Type B pancreatic cell (in vitro differentiated cells): ENCODE measurements at places on chromosomes 1 and 21. TPM values are rescaled to one million over a fixed set of nuclear protein-coding genes. Genes with fewer than 3 reads are reported as not detected.

The SLC9C2 gene
- total RNA-seq, result 0.60 TPM in 1 of 2 replicates, not detected in the other

DNA sequence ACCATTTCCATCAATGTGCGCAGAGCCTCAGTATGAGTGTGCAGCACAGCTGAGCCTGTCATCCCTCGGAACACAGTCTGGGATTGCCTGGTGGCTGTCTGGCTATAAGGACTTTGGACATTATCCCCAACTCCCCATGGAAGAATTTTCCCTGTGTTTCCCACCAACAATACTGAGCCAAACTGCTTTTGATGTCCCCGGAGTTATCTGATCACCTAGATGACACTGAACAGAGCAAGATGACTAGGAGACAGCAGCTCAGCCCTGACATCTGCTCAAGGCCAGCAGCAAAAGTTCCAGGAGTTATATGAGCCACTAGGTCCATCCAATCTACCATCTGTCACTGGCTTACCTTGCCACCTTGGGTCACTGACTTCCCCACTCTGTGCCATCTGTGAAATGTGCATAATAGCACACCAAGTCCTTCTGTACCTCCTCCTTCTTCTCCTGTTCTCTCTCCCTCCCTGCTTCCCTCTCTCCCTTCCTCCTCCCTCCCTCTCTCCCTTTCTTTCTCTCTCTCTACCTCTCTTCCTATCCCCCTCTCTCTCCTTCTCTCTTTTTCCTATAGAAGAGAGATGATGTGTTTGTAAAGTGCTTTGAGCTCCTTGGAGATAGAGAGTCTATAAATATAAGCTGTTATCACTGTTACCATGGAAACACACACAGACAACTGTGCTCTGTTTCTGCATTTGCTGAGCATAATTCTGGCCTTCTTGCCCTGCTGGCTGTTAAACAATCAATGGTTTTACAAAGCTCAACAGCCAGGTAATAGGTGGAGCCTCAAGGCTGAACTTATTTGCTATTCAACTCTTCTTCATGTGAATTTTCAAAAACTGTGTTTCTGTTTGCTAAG, 19.7 kb upstream of the ATP1B1 start:
- no peaks in the 10 kb centered on the region for H3K36me3 ChIP-seq
- H3K27me3 ChIP-seq, result no peaks in the 10 kb centered on the region
- no peak for DNase-seq
- H3K4me1 ChIP-seq, result peaks cover 9% of the 10 kb centered on the region
- H3K4me3 ChIP-seq, result no peak overlapping the region

GRCh38 chr21:31396399-31396798, 52.3 kb upstream of the TIAM1 start:
- H3K36me3 ChIP-seq, result no peaks in the 10 kb centered on the region
- H3K4me3 ChIP-seq, result no peak overlapping the region
- H3K27ac ChIP-seq, result no peak overlapping the region
- no peak for DNase-seq
- peaks cover 40% of the 10 kb centered on the region for H3K4me1 ChIP-seq
- no peaks in the 10 kb centered on the region for H3K27me3 ChIP-seq

DNA sequence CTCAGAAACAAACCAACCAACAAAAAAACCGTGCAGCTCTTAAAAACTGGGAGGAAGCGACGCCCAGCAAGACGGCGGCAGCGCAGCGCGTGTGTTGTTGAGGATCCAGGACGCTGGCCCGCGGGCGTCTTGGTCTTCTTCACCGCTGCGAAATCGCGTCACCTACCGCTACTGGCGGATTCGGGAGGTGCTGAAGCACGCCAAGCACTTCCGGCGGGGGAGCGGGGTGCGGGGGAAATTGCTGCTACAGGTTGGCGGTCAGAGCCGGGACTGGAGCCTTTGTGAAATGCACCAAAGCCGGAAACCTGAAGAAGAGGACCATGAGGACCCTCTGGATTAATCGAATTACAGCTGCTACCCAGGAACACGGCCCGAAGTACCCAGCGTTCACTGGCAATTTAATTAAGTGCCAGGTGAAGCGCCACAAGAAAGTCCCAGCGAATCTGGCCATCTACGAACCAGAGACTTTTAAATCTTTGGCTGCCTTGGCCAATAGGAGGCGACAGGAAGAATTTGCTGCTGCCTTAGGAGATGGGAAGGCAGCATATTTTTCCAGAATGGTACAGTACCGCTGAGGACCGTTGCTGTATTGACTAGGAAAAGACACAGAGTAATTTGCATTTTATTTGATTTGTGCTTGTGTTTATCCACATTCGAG, 11.9 kb upstream of the RIPPLY3 start:
- DNase-seq, result no peak
- H3K36me3 ChIP-seq, result no peaks in the 10 kb centered on the region
- peaks cover 10% of the 10 kb centered on the region for H3K27me3 ChIP-seq
- H3K27ac ChIP-seq, result no peak overlapping the region
- H3K4me1 ChIP-seq, result peaks cover 4% of the 10 kb centered on the region

The C1orf87 gene
- total RNA-seq, result not detected in 2 replicates

GRCh38 chr1:30342535-30343141, 380.7 kb downstream of the MATN1 start:
- H3K4me3 ChIP-seq, result no peak overlapping the region
- no peak overlapping the region for H3K27ac ChIP-seq
- peaks cover 33% of the 10 kb centered on the region for H3K27me3 ChIP-seq
- peak; percentile 62 for DNase-seq
- peaks cover 7% of the 10 kb centered on the region for H3K4me1 ChIP-seq
